ENCODE measurements at places on chromosomes 5 and 9.

- no peak for DNase-seq
These were observed 28.0 kb downstream of the ABO start for GRCh38 chr9:133246991-133247390.

- DNase-seq: no peak
These were observed 75.6 kb downstream of the DMRTA1 start for GRCh38 chr9:22522206-22522740.

- DNase-seq: no peak
These were observed 613 bp upstream of the COL15A1 start for GRCh38 chr9:98942906-98943681.

DNA sequence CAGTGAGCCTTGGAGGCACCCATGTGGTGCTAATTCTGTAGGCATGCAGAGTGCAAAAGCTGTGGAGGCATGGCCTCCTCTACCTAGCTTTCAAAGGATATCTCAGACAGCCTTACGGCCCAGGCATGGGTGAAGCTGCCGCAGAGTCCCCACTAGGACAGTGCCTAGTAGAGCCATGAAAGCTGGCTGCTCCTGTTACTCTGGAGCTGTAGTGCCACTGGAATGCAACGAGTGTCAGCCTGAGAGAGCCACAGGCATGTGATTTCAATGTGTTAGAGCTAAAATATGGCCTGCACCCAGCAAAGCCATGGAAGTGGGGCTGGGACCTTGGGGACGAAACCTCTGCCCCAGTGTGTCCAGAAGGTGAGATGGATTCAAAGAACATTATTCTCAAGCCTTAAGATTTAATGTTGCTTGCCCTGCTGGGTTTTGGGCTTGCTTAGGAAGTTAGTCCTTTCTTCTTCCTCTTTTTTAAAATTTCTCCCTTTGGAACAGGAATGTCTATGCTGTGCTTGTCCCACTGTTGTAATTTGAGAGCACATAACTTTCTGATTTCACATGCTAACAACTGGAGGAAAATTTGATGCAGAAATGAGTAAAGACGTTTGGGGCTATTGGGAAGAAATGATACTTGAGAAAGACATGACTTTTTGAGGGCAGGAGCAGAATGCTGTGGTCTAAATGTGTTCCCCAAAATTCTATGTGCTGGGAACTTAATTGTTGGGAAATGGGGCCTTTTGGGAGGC is 298.4 kb downstream of the PSAT1 start:
- no peak for DNase-seq

GRCh38 chr5:7412409-7412808 is 16.5 kb downstream of the ADCY2 start:
- DNase-seq: no peak

Measured in right renal pelvis (tissue), 4 donors.